BJ (cell line): ENCODE measurements at places on chromosomes 2 and 18.
A peak's percentile ranks its signal among the peaks of the same experiment; 100 is the strongest.

GRCh38 chr2:23524261-23524706, 139.3 kb downstream of the KLHL29 start:
- DNase-seq: peak; percentile 15

- no peak for DNase-seq
Measured at GRCh38 chr2:29502460-29502911, 387.3 kb downstream of the CLIP4 start.

DNA sequence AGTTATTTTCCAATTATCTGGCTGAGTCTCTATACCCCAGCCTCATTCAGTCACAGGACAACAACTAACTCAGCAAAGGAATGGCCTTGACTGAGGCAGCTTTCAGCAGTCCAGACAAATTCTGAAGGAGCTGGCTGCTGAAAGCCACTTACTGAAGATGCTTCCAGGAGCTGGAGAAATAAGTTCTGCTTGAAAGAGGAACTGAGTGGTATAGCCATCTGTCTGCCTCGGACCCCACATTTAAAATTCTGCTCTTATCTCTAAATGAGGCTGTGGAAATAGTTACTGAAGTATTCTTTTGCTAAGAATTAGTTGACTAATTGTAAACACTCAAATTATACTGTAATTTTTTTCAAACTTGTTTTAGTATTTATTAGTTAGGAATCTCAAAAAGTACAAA, 9.1 kb upstream of the GPD2 start:
- DNase-seq: no peak

DNA sequence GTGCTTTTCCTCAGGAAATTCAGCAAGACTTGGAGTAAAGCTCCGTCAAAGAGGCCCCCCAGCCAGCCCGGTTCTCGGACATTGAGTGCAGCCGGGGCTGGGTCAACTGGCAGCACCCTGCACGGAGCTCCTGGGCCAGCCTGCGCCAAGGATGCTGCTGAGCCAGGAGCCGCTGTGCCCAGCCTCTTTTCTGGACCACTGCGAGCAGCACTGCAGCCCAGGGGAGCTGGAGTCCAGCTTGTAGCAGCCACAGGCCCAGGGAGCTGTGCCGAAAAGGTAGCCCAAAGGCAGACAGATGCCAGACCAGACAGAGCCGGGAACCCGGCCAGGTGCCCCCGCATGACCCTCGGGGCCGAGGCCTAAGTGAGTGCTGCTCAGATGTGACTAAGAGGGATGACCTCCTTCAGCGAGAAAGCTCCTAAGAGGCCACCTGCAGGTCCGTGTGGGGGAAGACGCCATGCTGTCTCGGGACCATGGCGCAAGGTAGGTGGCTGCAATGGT, 7.3 kb downstream of the CLHC1 start:
- DNase-seq: no peak

DNA sequence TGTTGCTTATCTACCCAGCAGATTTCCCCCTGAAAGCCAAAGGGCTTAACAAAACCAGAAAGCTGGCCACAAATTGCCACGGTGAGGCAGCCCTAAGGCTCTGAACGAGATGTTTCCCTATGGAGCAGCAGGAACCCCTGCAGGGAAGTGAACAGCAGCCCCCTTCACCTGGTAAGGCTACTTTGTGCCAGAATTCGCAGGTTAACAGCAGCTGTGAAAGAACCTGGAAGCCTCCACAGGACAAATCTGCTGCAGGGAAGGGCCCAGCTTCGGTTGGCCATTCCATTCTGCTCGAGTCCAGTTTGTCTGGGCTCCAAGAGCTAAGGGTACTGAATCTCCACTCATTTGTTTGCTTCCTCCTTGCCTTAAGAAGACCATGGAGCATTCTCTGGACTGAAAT, 175.3 kb downstream of the PDE11A start:
- DNase-seq: no peak

GRCh38 chr18:26386002-26386401, 159.8 kb downstream of the TAF4B start:
- peak; percentile 19 for DNase-seq

DNA sequence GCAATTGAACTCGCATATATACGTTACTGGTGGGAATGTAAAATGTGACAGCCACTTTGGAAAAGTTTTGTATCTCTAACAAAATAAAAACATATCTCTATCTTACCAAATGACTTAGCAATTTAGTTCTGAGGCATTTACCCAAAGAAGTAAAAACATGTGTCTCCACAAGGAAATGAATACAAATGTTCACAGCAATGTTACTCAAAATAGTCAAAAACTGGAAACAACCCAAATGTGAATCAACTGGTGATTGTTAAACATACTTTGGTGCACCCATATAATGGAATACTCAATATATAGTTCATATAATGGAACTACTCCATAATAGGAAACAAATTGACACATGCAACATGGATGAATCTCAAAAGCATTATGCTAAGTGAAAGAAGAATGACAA, 70.4 kb upstream of the DNER start:
- DNase-seq: no peak

GRCh38 chr2:174874085-174874484, 109.8 kb upstream of the CHRNA1 start:
- peak; percentile 50 for DNase-seq

- DNase-seq: no peak
Measured at GRCh38 chr18:70166668-70167067, 38.8 kb downstream of the RTTN start.

GRCh38 chr18:79662439-79662838, 17.2 kb upstream of the CTDP1 start:
- DNase-seq: no peak

DNA sequence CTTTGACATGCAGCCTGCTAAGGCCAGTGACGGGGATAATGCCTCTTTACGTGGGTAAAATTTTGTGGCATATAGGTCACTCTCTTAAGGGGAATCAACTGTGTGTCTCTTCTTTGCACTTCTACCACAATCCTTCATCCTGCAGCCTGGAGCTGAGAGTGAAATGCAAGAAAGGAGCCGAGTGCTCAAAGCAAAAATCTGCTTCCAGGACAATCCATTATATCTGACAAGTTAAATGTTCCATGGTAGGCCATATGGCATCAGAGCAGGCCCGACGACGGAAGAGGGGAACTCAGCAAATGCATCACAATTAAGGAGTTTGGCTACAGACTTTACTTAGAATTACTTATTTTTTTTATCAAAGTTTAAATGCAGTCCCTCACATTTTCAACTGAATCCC, 171.2 kb downstream of the TCF4 start:
- no peak for DNase-seq

DNA sequence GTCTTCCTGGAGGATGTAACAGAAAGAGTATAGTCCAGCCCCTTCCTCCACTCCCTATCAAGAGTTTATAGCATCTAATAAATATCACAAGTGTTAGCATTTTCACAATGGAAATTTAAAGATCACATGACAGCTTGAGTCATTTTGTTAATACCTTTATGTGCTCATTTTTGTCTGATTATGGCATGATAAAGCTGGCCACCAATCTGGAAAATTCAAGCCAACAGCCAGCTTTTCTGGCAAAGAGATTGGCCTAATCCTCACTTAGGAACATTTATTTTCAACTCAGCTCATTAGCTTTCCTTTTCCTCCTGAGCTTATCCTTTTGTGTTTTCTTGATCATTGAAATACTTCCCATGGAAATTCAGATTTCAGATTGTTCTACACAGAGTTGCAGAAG, 262.9 kb upstream of the RBMS1 start:
- DNase-seq: no peak

- no peak for DNase-seq
Measured at GRCh38 chr2:54599914-54600313, 123.5 kb upstream of the EML6 start.

GRCh38 chr2:129456691-129457090, 522.8 kb upstream of the RAB6C start:
- no peak for DNase-seq

DNA sequence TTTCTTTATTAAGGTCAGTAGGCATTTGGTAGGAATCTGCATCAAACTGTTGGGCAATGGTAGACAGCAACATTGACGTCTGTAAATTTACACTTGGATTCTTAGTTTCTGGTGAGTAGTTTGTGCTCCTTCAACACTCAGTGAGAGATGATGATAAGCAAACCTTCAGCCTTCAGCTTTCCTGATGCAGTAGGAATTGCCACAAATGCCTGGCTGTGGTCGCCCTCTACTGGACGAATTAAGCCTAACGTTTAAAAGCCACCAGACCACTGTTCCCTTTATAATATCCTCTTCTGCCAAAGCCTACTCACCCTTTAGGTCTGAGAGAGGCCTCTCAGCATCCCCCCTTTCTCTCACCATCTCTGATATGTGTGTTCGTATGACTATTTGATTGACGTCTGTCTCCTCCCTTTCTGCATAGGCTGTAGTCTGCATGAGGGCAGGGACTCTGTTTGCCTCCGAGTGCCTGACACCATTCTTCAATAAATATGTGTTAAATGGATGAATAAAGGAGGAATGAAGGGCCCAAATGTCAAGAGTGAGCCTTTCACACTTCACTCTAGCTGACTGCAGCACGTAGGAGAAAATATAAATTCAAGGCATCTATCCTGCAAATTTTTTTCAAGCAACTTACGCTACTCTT, 47.0 kb upstream of the PLEKHM3 start:
- no peak for DNase-seq

GRCh38 chr2:228516019-228516418, 334.5 kb upstream of the SPHKAP start:
- no peak for DNase-seq

- no peak for DNase-seq
Measured at GRCh38 chr2:190627448-190628412, 21.2 kb upstream of the NAB1 start.

DNA sequence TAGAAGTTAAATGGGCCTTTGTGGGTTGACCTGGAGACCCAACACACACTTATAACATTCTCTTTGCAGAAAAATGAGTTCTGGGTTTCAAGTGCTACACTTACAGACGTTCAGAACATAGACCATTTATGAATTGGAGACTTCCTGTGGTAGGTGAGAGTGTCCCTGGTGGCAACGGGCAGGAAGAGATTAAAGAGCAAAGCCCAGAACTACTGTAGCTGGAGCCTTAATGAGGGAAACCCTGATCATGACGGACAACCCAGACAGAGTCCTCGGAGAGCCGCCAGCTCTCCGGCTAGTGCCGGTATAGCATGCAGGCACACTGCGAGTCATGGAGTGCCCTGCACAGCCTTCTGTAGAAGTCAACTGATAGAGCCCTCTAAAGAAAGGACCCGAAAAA, 44.5 kb upstream of the RMDN2 start:
- DNase-seq: no peak

DNA sequence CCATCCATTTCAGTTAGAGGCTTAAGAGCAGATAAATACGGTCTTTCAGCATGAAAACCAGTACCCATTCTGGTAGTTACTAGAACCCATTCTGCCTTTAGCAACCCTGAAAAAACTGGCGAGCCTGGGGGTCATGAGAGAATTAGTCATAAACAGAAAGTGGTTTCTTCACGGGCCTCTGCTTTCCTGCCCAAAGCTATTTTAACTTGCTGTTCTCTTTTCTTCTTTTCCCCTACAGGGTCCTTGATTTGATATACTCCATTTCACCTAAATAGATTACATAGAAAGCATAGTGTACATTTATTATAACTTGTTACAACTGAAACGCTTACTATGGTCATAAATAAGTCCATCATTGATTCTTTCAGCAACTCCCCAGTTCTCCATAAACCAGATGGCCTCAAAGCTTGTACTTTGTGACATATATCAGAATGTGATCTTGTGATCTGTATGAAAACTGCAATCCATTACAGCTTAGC, 48.3 kb downstream of the WDFY1 start:
- no peak for DNase-seq

DNA sequence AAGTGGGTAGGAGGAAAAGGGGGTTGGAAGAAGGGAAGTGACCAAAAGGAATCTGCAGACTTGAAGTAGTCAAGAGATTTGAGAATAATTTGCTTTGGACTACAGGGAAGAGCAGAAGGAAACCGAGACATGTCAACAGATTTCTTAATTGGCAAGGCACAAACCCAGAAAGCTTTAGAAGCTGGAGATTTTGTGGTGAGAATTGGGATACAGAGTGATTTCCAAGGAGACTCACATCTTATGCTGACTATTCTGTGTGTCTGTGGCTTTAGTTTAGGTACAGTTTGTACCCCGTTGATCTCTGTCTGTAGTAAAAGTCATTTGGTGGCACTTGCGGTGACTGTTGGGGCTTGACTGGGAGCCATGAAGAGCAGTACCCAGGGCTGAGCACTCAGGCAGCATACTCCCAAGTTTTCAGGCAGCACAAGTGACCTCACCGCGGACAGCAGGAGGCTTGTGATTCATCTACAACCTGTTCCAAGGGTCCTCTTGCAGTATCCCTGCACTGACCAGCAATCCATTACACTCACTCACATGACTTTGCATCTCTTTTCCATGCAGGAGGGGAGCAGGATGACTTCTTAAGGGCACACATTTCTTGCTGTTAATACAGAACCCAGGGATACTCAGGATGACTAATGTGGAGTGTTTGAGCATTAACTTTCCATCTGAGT, 97.1 kb upstream of the TNP1 start:
- DNase-seq: no peak

DNA sequence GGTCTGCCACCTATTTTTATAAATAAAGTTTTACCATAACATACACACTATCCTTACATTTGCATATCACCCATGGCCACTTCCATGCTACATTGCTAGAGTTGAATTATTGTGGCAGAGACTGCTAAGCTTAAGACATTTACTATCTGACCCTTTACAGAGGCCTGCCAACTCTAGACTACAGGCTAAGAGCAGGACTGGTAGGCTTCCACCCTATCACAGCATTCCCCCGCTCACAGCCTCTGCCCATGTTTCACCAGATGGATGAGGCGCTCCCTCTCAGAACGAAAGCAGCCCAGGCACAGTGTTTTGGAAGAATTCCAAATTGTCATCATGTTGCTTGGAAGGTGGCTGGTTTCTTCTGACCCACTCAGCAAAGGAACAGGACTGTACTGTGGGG, 91.7 kb upstream of the SLC35G4 start:
- no peak for DNase-seq

GRCh38 chr18:421247-422155, 79.0 kb downstream of the COLEC12 start:
- peak; percentile 42 for DNase-seq

DNA sequence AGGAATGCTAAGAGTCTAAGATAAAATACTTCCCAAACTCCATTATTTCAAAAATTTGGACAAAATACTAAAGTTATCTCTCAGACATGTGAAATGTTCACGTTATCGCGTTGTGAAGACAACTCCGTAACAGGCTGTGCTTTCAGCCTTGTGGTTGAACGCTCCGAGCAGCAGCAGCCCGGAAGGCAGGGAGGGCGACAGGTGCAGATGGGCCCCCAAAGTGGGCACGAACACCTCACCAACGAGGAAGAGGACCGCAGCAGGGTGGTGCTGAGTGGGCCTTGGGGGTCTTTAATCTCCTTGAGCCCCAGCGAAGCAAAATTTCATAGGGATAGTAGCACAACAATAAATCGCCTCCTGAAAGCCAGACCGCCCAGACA, 1.0 kb upstream of the FAM110C start:
- no peak for DNase-seq

GRCh38 chr2:22485486-22485885, 899.5 kb upstream of the KLHL29 start:
- no peak for DNase-seq

- DNase-seq: no peak
Measured at GRCh38 chr18:73514449-73514848, 633.2 kb downstream of the FBXO15 start.

- no peak for DNase-seq
Measured at GRCh38 chr2:38731684-38732221, 19.4 kb downstream of the SRSF7 start.
